EL (cell line): ENCODE measurements at places on chromosomes 13 and 19.

GRCh38 chr19:17020823-17021222 lies 5.8 kb downstream of the CPAMD8 start:
- peak; percentile 6 for DNase-seq

- no peak for DNase-seq
Observed at GRCh38 chr19:38122402-38123093, 101.5 kb downstream of the DPF1 start.

- peak; percentile 82 for DNase-seq
Observed at GRCh38 chr19:45547965-45548609, 36.5 kb downstream of the OPA3 start.

GRCh38 chr19:35177377-35178274 lies 23.1 kb downstream of the FXYD5 start:
- DNase-seq = no peak

GRCh38 chr13:76879203-76879882 lies 6.9 kb downstream of the KCTD12 start:
- peak; percentile 77 for DNase-seq

DNA sequence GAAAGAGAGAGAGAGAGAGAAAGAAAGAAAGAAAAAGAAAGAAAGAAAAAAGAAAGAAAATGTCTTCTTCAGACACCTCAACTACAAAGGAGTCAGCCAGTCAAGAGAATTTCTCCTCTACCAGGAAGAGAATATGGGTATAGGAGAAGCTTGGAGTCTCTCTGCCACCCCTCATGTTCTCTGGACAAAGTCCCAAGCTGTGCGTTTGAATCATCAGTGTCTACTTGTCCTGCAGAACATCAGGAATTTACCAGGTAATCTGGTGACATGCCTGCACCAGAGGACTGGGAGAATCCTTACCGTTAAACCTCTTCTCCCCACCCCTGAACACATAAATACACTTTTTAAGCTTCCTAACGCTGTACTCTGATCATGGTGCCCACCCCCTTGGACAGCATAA lies 119.5 kb downstream of the TM9SF2 start:
- no peak for DNase-seq

DNA sequence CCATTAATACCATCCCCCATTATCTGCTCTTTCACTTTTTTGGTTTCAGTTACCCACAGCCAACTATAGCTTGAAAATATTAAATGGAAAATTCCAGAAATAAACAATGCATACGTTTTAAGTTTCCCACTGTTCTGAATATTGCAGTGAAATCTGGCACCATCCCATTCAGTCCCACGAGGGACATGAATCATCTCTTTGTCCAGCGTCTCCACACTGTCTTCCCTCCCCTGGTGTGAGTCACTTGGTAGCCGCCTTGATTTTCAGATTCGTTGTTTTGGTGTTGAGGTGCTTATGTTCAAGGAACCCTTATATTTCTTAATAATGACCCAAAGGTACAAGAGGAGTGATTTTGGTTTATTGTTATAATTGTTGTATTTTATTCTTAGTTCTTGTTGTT lies 246.1 kb downstream of the DCT start:
- DNase-seq = peak; percentile 90

DNA sequence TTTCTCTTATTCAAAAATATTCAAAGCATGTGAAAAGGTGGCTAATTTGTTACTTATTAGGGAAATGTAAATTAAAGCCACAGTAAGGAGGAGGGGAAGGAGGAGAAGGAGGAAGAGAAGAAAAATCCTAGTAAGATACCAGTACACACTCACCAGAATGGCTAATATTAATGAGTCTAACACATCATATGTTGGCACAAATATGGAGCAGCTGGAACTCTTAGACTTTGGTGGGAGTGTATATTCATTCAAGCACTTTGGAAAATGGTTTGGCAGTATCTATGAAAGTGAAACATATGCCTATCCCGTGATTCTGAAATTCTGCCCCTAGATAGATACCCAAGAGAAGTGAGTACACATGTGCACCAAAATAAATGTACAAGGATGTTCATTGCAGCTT lies 38.1 kb upstream of the RGCC start:
- DNase-seq = no peak

- no peak for DNase-seq
Observed at GRCh38 chr19:55239004-55239403, 10.4 kb upstream of the TMEM86B start.

- DNase-seq = peak; percentile 62
Observed at GRCh38 chr19:49119411-49120324, at the start of gene PPFIA3. TSS of gene PPFIA3 (plus strand) at chr19:49119544. CDS start at chr19:49127874, 8,330 bp downstream.

- DNase-seq = no peak
Observed at GRCh38 chr13:109654341-109655205, 131.8 kb downstream of the IRS2 start.

DNA sequence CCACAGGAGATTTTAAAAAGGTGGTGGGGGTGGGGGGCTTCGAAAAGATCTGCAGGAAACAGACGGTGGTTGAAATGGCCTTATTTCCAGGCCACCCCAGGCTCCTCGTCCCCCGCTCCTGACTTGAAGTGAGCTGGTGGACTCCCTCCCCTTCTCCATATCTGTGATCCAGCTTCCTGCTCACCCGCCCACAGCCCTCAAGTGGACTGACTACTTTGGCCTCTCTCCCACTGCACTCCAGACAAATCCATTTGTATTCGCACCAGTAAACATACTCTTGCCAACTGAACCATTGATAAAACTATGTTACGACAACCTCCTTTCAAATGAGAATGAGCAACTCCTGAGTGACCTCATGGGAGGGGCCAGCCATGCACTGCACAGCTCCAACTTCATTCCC lies 259.5 kb downstream of the COL4A1 start:
- DNase-seq = no peak

- DNase-seq = peak; percentile 13
Observed at GRCh38 chr13:109144693-109145437, 515.5 kb downstream of the MYO16 start.

DNA sequence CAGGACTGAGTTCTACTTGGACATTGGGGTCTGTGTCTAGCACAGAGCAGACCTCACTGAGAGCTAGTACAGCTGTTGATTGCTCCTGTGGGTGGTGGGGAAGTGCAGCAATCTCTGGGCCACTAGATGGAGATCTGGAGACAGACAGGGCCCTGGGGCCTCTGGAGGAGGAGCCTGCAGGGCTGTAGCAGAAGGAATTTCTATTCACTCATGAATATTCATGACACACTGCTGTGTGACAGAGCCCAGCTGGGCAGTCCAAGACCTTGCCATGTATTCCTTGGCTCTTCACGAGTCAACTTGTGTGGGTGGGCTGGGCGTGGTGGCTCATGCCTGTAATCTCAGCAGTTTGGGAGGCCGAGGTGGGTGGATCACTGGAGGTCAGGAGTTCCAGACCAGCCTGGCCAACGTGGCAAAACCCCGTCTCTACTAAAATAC lies 37.5 kb downstream of the SUGP2 start:
- peak; percentile 85 for DNase-seq

DNA sequence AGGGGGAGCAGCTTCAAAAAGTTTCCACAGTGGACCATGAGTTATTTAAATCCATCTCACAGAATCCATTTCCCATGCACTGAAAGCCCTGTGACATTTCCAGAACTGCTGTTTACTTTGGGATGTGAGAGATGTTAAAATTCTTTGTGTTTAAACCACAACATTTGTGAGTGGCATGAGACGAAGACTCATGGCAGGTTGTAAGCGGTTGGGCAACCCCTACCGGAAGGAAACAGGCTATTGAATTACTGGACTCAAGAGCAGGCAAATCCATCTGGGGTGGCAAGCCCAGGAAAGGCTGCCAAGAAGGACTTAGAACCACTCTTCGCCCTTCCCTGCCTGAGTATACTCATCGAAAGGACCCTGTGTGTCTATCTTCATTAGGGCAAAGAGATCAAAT lies 22.3 kb upstream of the CLDN10 start:
- peak; percentile 50 for DNase-seq

DNA sequence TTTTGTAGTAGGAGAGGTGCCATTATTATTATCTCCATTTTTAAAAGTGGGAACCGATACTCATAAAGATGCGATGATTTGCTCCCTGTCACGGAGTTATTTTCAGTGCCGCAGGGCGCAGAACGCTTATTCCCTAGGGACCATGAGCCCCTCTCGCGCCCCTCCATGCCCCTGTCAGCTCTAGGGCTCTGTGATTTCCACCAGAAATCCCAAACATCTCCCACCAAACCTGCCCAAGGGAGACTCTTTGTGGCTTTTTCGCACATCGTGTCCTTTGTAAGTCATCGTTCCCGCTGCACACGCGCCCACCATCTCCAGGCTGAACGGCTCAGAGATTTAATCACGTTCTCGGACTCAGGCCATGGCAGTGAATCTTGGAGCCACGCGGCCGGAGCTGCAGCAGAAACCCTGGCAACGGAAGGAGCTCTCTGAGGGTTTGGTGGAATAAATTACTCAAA lies 105.1 kb downstream of the DNAJC15 start:
- DNase-seq = no peak

- DNase-seq = peak; percentile 8
Observed at GRCh38 chr13:45809801-45810394, 41.7 kb downstream of the SIAH3 start.

DNA sequence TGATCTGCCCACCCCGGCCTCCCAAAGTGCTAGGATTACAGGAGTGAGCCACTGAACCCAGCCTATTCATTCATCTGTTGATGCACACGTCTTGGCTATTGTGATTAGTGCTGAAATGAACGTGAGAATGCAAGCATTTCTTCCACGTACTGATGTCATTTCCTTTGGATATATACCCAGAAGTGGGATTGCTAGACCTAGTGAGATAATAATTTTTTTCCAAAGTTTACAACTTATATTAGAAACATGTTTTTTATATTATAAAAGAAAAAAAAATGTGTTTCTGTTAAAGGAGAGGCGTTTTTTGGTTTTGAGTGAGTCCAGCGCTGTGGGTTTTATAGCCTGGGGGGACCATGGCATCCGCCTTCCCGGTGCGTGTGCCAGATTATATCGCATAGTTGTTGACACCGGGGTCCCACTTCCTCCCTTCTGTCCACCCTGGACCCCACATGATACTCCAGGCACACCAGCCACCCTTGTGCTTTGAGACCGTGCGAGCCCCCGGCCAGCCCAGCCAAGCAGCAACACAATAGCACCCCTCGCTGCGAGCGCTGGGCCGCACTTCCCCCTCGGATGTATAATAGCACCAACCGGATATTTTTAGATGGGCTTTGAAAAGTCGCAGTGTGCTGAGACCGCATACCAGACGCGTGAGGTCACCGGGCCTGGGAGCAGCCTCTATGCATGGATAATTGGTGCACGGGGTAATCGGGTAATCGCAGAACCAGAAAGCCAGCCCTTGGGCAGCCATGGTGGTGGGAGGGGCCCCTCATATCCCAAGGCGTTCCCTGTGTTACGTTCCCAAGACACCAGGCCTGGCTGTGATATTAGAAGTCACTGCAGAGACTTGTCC lies 59.6 kb downstream of the MYO9B start:
- peak; percentile 99 for DNase-seq

DNA sequence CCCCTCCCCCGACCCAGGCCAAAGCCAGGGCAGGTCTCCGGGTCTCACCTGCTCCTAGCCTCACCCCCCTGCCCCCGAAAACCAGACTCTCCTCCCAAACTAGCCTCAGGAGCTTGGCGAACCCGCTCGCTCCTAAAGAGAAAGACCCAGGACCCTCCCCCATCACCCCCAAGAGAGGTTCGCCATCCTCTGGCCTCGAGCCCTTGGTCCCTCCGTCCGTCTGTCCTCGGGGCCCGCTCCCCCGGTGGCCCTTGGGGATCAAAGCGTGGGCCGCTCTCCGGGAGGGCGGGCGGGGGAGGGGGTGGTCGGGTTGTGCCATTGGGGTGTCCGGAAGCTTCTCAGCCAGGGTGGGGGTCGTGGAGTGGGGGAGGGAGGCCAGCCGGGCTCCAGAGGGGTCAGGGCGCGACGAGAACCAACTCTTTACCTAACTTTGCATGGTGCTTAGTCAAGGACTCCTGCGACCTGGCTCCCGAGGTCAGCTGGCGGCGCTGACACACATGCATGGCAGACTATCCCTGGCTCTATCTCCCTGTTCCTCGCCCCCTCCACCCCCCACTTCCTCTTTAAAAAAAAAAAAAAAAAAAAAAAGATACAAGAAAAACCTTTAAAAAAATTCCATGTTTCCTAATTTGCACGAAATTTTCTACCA lies 15.6 kb downstream of the SMIM24 start:
- DNase-seq = no peak

DNA sequence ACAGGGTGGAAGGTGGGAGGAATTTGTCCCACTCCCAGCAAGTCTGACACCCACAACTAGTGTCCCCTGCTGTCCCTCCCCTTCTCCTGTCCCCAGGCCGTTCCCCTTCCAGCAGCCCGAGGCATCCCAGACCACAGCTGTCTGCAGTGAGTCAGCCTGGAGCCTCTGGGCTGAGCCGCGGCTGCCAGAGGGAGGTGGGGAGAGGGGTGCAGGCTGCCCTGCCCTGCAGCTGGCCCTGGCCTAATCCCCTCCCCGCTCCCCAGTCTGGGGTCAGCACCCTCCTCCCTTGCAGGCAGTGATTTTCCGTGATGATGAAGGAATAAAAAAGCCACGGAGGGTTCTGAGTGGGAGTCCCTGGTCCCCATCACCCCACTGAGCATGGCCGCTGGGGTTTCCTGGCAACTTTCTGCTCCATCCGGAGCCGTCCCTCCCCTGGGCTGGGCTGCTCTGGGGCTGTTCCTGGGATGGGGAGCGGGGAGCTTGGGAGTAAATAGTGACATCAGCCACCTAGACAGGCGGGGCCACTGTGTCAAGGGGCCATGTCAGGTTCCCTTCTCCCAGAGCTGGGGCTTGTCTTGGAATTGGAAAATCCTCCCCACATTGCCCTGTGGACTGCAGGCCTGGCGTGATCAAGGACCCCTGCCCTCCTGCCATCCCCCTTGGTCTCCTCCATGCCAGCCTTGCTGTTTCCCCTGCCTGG lies 16.8 kb downstream of the SPC24 start:
- peak; percentile 88 for DNase-seq

- DNase-seq = no peak
Observed at GRCh38 chr19:7386308-7386707, 37.6 kb downstream of the ARHGEF18 start.

- no peak for DNase-seq
Observed at GRCh38 chr13:114064450-114065140, 67.8 kb downstream of the RASA3 start.

GRCh38 chr13:65724226-65724625 lies 1505.9 kb downstream of the PCDH9 start:
- peak; percentile 17 for DNase-seq

DNA sequence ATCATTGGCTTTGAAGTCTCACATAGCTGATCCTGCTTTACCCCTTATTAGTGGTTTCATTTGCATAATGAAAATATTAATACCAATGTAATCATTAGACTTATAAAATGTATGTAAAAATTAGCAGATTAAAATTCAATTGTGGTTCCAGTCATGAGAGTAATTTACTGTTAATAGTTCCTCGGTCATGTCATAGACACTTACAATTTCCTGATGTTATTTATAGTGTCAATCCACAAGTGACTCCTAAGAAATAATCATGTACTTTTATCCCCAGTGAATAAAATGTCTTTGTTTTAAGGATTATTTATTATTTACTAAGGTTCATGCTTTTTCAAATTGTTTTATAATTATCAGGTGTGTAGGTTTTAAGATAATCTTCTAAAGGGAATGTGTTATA lies 138.5 kb downstream of the PCDH9 start:
- DNase-seq = no peak

DNA sequence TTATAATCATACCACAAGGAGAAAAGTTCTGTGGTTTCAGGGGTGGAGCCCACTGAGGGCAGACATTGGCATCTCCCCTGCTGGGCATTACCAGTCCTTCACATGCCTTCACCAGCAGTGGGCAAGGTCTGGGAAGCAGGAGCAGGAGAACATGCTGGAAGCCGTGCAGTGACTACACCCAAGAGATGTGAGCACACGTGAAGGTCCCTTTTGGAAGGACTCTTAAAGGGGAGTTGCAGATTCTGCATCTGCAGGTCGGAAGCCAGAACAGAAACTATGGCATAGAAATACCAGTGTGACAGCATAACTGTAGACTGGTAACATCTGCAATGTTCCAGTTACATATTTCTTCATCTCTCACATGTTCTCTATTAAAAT lies 26.9 kb upstream of the KL start:
- DNase-seq = no peak
